ENCODE measurements at places on chromosomes 12 and 14.

GRCh38 chr14:22563987-22564386 lies 25.0 kb downstream of the DAD1 start:
- no peak for DNase-seq

DNA sequence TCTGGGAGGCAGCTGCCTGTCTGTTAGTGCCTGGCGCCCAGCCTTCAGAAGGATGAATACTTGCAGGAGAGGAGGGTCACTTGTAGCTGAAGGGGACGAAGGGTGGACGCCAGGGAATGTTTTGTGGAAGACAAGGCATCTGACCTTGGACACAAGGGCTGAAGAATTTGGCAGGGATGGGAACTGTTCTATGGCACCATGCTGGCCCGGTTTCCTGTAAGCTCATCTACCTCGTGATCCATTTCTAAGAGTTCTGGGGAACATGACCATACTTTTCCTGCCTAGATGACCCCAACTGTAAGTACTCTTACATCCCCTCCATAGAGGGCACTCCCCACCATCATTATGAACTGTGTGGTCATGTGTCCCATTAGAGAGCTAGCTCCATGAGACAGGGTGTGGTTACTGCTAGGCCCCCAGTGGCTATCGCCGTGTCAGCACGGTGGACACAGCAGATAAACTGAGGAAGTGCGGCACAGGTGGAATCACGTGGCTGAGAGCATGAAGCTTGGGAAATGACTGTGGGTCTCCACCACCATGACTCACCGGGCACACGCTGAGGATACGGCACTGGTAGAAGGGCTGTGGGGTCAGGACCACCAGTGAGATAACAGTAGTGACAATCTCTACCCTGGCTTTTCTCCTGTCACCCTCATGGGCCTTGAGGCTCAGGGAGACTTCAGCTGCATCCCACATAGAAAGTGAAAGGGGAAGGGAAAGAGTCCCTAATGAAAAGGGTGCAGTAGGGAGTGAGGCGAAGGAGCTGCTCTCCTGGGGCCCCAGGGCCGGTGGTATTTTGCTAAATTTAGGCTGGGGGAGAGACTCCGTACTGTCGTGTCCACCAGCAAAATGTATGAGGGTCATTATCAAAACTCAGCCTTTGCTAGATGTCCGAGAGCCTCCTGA lies 252.6 kb downstream of the FOXN3 start:
- no peak for DNase-seq

- no peak for DNase-seq
These were observed 47.2 kb downstream of the FGD4 start for GRCh38 chr12:32446316-32447119.

- DNase-seq, result no peak
These were observed 441 bp downstream of the PDE3A start for GRCh38 chr12:20368651-20369304.

DNA sequence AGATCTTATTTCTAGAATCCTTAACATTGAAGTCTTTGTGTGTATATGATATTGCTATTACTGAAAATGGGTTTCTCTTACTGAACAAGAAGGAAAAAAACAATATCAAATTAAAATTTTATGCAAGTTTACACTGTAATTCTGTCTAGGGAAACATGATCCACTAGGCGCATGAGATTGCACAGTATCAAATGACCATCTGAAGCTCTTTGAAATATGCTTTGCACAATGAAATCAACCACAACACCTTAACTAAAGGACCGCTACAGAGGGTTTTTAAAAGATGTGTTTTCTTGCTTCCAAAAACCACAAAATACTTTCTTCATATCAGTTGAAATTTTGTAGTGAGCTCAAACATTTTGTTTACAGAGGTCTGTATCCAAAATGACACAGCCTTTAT lies 15.1 kb upstream of the KERA start:
- no peak for DNase-seq

GRCh38 chr14:37584211-37585100 lies 10.6 kb downstream of the FOXA1 start:
- no peak for DNase-seq

- no peak for DNase-seq
These were observed 52.3 kb upstream of the EGLN3 start for GRCh38 chr14:34003082-34003668.

DNA sequence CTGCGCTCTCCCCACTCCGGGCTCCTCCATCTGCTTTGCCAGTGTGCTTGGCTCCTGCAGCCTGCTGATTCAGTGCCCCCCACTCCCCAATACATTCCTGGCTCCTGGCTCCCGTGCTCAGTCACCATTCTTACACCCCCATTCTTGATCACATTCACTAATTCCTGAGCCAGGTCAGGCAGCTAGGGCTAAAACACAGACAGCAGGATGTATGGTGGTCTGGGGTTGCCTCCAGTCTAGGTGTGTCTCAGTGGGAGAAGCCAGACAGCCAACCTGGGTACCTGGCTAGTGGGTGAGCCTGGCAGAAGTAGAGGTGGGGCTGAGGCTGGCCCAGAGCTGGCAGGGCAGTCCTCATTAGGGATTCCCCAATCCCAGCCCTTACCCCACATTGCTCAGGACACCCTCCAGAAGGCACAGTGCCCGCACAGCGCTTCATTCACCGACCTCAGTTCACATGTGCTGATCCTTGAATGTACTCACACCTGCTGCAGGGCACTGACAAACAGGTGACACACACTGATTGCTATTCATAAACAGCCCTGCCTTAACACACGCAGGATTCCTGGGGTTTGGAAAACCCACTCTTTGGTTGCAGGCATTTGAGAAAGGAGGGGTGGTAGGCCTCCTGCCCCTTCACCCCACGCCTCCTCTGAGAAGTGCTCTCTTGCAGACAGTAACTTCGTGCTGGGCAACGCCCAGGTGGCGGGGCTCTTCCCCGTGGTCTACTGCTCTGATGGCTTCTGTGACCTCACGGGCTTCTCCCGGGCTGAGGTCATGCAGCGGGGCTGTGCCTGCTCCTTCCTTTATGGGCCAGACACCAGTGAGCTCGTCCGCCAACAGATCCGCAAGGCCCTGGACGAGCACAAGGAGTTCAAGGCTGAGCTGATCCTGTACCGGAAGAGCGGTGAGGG lies 1.7 kb downstream of the KCNH3 start:
- no peak for DNase-seq

- DNase-seq, result peak; percentile 74
These were observed 108.6 kb downstream of the EGLN3 start for GRCh38 chr14:33842299-33842698.

DNA sequence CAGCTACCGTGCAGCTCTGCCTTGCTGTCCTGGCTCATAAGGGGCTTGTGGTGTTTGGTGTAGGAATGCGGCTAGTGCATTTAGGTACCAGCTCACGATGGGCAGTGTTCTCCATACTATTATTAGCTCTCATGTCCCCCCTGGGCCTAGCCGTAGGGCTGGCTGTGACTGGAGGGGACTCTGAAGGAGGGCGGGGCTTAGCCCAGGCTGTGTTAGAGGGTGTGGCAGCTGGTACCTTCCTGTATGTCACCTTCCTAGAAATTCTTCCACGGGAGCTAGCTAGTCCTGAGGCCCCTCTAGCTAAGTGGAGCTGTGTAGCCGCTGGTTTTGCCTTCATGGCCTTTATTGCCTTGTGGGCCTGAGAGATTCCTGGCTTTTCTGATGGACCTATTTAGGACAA lies 2.1 kb downstream of the SLC39A2 start:
- DNase-seq, result no peak

- peak; percentile 6 for DNase-seq
These were observed 1.4 kb downstream of the CHPT1 start for GRCh38 chr12:101698800-101699347.

GRCh38 chr14:57512220-57512619 lies 18.6 kb upstream of the CCDC198 start:
- no peak for DNase-seq

DNA sequence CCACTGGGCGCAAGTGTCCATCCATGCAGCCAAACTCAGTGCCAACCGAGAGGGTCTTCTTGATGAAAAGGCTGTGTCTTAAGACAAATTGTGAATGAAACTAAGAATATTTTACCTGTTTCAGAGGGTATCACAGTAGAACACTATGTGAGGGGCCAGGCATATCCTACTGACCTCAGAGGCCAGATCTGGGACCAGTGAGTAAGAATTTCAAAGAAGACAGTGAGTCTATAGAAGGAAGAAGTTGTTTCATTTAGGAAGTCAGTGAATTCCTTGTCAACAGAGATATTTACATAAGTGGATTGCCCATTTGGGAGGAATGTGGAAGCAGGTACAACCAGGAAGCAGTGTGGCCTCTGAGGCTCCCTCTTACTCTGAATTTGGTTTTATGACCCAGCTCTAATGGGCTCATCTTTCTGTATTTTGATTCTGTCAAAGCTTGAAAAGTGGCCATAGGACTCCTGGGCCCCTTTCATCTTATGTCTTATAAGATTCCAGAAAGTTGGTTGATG lies 137.4 kb downstream of the ZNF664 start:
- no peak for DNase-seq

DNA sequence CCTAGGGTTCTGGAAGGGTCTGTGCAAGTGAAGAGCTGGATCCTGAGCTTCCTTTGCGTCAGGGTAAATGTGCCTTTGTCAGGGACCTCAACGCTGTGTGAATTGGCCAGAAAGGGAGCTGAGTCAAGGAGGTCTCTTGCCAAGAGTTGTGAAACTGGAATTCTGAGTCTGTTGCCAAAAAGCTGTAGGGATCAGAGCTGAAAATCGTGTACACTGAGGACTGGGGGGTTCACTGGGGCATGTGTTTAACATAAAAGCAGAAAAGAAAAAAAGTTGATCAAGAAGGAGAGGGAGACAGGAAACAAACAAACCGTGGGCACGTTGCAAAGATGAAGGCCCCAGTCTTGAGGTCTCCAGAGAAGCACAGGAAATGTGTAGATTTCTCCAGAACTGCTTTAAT lies 1081.5 kb downstream of the VRK1 start:
- DNase-seq, result peak; percentile 91

DNA sequence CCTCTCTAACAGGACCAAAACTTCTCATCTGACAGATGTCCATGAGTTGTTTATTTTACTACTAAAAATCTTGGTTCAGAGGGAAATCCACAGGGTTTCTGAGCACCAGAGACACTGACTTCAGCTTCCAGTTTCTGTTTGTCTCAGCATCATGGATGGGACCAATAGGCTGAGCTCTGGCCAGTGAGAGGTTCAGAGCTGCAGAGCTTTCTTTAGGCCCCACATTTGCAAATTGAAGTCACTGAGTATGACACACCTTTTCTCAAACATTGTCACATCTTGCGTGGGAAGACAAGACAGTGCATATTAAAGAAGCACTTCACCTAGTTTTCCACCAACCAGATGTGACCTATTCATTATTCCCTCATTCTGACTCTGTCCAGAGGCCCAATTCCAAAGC lies 45.2 kb downstream of the RDH12 start:
- DNase-seq, result no peak

DNA sequence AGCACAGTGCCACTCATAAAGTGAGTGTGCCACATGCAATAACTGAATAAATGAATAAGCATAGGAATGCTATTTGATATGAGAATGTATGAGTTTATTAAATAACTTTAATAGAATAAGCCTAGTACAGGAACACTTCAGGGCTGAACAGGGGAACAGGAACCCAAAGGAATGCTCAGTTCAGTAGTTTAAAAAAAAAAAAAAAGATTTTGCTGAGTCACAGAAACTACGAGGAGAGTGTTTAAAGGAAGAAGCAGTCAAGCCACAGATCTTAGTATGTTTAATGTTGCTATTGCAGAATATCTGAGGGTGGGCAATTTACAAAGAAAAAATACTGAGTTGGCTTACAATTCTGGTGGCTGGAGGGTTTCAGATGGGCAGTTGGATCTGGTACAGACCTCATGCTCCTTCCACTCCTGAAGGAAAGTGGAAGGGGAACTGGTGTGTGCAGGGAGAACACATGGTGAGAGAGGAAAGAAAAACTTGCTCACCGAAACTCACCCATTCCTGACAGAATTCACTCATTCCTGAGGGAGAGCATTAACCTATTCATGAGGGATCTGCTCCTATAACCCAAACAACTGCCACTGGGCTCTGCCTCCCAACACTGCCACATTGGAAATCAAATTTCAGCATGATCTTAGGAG lies 880.3 kb upstream of the MGAT4C start:
- no peak for DNase-seq

DNA sequence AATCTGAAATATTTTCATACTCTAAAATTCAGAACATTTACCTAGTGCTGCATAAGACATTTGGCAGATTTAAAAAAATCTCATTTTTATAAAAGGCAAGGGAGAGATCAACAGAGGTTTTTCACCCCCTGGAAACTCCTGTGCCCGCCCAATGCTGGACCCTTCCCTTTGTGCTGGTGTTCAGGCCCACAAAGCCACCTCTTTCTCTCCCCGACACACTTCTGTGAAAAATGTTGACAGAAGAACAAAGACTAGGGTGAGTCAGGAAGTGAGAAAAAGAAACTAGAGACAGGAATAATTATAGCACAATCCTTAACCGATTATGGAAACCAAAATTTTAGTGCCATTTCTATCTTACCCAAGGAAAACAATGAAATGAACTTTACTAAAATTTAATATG lies 197.7 kb upstream of the STXBP6 start:
- DNase-seq, result no peak

DNA sequence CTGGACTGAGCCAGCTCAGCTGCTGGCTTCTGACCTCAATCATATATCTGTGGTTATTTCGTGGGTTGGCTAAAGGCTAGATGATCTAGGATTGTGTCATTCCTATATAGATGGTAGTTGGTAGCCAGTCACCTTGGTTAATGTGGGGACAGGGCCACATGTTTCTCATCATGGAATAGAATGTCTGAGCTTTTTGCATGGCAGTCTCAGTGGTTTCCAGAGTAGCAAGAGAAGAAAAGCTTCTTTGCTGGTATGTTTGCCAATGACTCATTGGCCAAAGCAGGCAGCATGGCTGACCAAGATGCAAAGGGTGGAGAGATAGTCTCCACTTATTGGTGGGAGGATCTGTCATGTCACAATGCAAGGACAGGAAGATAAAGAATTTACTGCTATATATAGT lies 746.4 kb upstream of the FLRT2 start:
- DNase-seq, result no peak

DNA sequence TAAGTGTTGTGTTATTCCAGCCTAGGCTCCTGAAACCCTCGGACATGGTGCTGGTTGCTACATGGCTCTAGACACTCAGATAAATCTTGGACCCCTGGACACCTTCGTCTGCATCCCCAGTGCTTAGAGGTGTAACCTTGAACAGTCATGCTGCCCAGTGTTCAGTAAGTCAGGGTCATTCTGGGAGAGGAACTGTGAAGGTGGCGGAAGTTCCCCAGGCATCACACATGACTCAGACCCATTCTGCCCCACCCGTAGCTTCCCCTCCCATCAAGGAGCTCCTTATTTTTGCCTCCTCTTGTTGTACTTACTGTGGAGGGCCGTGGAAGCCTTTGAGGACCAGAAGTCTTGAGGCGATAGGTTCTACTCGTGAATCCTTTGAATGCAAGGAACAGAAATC lies 18.1 kb upstream of the SSPN start:
- DNase-seq, result peak; percentile 9

DNA sequence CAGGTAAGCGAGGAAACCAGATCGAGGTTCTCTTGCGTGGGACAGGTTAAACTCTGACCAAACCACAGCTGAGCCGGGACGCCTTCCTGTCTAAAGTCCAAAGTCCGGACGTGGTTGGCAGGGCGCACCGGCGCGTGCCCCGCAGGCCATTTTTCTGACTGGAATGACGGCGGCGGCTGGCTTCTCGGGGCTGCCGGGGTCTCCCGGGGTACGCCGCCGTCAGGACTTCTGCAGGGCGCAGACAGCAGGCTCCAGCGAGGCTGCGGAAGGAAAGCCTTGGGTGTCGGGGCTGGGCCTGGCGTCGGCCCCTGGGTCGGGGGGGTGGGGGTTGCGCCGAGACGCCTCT lies 32.8 kb downstream of the MIA2 start:
- DNase-seq, result peak; percentile 80

- DNase-seq, result no peak
These were observed 71.4 kb upstream of the POC1B start for GRCh38 chr12:89597210-89597609.

GRCh38 chr12:76549131-76549530 lies 10.4 kb downstream of the OSBPL8 start:
- no peak for DNase-seq
